ENCODE measurements at places on chromosomes 6 and 20.

DNA sequence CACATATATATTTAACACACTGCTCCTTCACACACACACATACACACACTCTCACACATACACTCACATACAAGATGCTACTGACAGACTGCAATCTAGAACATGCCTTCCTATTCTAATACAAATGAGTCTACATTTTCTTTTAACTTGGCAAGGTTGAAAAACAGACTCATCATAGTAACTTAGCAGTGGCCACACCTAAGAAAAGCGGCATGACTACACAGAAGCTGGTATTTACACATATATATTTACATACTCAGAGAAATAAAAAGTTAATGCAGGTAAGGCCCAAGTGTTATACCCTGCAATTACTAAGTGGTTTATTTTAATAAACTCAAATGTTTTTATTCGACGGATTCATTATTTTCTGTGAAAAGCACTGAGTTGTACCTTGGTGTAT, 209.3 kb downstream of the FOXC1 start:
- no peak for DNase-seq

GRCh38 chr6:13273931-13274706, 54.2 kb downstream of the TBC1D7 start:
- DNase-seq: peak; percentile 78

- no peak for DNase-seq
Measured at GRCh38 chr6:36683145-36683655, 4.7 kb downstream of the CDKN1A start.

DNA sequence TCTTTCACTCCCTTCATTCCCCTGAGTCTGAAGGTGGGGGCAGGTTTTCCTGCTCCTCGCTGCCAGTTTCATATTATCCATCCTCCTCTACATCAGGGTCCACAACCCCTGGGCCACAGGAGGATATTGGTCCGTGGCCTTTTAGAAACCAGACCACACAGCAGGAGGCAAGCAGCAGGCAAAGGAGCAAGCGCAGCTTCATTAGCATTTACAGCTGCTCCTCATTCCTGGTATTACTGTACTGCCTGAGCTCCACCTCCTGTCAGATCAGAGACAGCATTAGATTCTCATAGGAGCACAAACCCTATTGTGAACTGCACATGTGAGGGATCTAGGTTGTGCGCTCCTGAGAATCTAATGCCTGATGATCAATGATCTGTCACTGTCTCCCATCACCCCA, 380.3 kb downstream of the ARHGAP18 start:
- no peak for DNase-seq

Measured in GM06990 (cell line).